ENCODE measurements at places on chromosomes 5 and 9.
A peak's percentile ranks its signal among the peaks of the same experiment; 100 is the strongest.

GRCh38 chr5:171984748-171985419, 21.6 kb downstream of the FBXW11 start:
- peak; percentile 84 for DNase-seq

DNA sequence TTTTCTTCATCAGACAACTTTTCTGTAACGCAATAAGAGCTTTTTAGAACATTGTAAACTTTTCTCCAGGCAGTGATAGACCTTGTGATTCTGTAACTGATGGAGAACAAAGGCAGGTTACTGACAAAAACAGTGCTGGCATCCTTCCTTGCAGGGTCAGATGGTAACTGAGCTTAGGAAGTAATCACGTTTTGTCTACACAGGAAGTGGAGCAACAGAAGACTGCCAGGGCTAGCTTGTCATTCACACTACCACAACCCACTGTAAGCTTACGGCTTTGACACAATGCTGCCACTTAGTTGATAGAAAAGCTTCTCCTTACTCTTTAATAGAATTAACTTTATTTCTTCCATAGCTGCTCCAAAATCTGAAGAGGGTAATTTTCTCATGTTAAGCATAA, 46.8 kb downstream of the FBN2 start:
- DNase-seq: no peak

GRCh38 chr9:110999379-110999778, 38.9 kb downstream of the LPAR1 start:
- no peak for DNase-seq

GRCh38 chr9:98907055-98907454, 36.7 kb upstream of the COL15A1 start:
- DNase-seq: no peak

DNA sequence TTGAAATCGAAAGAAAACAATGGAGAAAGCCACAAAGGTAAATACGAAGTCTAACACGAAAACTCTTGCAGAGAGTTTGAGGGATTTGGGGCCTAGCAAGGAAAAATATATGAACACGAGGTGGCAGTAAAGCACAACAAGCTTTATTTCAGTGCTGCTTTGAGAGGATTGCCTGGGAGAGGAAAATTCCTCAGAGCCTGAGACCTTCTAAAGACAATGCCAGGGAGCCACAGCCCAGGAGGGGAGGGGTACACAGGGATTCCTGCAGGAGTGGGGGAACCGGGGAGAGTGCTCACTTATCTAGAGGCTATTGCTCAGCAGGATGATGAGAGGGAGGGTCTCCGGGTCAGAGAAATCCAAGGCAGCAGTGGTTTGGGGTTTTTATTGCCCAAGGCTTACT, 134.9 kb upstream of the ADCY2 start:
- peak; percentile 9 for DNase-seq

DNA sequence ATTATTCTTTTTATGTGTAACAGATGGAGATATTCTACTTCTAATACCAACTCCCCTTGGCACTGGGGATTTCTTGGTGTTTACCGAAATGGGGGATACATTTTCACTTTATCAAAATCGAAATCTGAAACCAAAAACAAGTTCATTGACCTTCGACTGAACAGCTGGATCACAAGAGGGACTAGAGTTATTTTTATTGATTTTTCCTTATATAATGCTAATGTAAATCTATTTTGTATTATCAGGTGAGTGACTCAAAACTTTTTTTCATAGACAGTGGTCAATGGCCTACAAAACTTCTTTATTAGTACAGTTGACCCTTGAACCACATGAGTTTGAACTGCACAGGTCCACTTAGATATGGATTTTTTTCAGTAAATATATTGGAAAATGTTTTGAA, 10.2 kb downstream of the PKD2L2 start:
- no peak for DNase-seq

GRCh38 chr5:80655231-80655774, 520 bp upstream of the DHFR start:
- no peak for DNase-seq

DNA sequence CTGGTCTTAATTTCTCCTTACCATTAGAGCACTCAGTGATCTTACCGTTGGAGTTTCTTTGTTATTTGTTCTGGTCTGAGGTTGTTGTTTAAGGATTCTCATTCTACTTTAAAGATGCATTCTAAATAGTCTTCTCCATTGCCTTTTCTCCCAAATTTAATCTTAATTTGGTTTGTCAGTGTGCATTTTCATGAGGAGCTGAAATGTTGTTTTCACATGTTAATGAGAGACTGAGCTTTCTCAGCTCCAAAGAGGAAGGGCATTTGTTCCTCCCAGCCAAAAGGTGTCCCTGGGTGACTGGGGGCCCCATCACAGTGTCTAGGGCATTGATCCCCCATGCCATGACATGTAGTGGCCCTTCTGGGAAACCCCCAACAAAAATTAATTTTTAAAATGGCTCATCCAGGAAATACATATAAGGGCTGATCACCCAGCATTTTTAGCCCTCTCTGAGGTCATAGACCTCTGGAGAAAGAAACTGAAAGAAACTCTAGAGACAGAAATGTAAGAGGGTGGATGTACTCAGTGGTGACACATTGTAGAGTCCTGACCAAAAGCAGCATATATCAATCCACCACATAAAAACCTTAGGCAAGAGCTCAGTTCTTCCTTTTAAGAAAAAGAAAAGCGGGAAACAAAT, 240.4 kb upstream of the RAI14 start:
- DNase-seq: no peak

DNA sequence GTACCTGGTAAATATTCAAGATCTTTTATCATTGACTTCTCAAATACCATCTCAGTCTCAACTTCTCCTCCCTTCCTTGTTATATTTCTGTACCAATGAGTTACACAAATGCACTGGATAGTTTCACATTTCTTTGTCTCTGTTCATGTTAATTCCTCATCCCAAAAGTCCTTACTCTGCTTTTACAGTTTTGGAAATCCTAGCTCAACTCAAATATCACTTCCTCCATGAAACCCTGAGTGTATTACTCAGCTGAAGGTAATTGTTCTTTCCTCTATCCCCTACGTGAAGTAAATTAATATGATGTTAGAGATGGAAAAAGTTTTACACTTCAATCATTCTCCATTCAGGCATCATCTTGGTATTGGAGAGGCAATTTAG, 241.5 kb downstream of the TLE4 start:
- DNase-seq: no peak

DNA sequence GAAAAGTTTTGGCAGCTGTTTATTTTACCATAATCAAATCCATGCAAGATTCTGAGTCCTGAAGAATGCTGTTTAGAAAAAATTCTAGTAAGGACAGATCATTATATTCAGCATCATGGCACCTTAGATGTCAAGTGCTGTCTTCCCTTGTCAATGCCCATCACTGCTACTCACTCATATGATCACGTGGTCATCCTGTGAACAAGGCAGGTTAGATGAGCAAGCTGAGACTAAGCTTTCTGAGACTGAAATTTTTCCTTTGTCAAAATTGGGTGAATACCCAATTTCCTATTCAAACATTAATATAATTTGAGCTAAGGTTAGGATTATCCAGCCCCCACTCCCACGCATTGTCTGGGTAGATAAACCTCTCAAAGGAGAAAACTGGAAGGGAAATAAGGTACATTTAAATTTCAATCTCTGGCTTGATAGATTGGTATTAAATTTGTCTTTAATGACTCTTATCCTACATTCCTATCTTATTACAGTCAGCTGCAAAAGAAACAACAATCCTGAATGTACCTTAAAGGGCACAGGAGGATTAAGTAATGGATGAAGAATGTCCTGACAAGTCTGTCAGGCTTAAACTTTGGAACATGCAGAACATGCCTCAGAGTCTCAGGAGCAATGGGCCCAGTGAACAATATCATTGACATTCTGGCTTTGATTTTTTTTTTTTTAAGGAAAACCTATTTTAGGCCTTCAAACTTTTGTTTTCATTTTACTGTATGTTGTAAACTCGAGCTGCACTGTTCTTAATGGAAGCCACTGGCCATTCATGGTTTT, 148.7 kb upstream of the RANBP3L start:
- DNase-seq: no peak

GRCh38 chr5:94174748-94175411, 433.5 kb upstream of the POU5F2 start:
- DNase-seq: peak; percentile 28

DNA sequence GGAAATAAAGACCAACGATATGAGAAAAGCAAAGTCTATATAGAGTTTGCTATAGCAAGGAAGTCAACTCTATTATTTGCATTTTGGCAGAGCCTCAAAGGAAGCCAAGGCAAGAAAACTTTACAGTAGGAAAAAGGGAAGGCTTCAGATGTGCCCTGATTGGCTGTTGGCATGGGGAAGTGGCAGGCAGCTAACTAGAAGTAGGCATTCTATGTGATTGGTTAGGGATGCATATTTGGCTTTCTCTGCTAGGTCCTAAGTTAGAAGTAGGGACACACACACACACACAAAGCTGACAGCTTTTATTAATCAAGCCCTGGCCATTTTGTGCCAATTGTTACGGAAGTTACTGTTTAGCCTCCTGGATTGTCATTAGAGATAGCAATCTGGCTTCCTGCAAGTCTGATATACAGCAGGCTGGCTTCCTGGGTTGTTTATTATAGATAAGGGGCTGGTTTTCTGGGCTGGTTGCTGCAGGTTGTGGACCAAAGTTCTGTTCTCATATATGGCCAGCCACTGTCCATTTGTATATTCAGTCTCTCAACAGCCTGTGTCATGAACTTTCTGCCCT, 308.1 kb upstream of the GRAMD2B start:
- no peak for DNase-seq

GRCh38 chr5:169027501-169028061, 273.4 kb downstream of the SLIT3 start:
- no peak for DNase-seq

- no peak for DNase-seq
Measured at GRCh38 chr9:121302786-121303185, 34.8 kb downstream of the GSN start.

- no peak for DNase-seq
Measured at GRCh38 chr9:19690128-19690527, 98.7 kb downstream of the SLC24A2 start.

- DNase-seq: no peak
Measured at GRCh38 chr9:920927-921326, 55.5 kb upstream of the DMRT3 start.

DNA sequence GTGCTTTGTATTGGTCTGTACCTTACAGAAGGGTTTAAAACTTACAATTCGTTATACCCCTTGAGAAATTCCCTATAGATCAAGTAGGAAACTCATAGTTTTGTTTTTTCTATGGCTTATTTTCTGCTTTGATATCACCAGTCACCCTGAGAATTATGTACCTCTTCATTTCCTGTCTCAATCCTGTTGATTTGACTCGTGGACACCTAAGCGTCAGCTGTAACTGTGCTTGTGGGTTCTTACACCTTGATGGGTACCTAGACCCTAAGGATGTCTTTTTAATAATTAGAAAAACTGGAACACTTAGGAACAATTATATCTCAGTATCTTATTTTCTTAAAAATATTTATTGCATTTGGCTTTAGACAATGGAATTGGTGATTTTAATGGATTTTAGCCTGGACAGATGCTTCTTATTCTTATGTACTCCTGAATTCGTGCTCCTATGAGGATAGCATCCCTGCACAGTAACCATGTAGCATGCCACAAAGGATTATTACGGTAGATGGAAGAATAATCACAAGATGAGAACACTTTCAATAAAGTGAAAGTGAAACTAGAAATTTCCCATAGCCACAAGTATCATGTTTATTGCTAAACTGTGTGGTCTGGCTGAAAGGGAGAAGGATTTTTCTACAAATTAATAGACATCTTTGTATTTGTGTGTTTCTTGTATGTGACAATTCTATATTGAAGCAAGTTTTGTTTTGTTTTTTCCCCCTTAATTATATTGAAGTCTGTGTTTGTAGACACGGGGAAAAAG, 1920.3 kb upstream of the WWC1 start:
- DNase-seq: no peak

- DNase-seq: no peak
Measured at GRCh38 chr9:130499804-130500263, 55.1 kb downstream of the ASS1 start.

DNA sequence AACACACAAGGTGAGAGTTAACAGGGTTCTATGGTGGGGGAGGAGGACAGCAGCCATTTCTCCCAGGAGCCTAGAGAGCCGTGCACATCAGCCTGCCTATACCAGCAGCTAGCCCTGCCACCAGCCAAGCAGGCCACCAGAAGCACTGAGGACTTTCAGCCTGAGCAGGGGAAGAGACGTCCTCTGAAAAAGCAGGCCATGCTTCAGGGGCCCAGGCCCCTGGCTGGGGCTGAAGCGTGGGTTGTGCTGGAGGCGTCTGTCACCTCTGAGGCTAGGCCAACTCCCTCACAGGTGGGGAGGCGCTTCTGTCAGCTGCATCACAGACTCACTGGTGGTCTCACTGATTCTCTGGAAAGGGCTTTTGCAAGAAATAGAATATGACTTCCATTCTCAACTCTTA, 16.3 kb downstream of the FSTL4 start:
- DNase-seq: no peak

DNA sequence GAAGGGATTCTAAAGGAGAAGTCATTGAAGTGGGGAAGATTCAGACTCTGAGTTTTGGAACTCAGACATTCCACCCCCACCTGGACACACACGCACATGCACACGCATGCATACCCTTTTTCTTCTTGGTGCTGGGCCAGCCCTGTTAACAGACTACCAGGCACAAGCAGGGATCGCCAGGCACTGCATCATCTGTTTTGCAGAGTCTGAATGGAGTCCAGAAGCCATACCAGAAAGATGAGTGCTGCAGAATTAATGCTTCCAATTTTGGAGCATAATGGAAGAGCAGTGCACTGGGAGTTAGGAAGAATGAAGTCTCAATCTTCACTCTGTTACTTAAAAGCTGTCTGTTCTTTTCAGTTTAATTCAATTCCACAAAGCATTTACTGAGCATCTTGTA, 95.5 kb downstream of the PDE8B start:
- peak; percentile 57 for DNase-seq

- DNase-seq: no peak
Measured at GRCh38 chr5:75756981-75757380, 39.7 kb upstream of the POC5 start.

DNA sequence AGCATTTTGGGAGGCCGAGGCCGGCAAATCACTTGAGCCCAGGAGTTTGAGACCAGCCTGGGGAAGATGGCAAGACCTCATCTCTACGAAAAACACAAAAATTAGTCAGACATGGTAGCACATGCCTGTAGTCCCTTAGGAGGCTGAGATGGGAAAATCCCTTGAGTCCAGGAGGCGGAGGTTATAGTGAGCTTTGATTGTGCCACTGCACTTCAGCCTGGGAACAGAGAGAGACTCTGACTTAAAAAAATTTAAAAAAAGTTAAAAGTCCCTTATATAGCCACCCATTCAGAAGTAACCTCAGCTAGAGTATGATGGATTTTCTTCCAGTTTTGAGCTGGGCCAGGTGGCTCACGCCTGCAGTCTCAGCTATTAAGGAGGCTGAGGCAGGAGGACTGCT, 72.4 kb downstream of the UGCG start:
- no peak for DNase-seq

DNA sequence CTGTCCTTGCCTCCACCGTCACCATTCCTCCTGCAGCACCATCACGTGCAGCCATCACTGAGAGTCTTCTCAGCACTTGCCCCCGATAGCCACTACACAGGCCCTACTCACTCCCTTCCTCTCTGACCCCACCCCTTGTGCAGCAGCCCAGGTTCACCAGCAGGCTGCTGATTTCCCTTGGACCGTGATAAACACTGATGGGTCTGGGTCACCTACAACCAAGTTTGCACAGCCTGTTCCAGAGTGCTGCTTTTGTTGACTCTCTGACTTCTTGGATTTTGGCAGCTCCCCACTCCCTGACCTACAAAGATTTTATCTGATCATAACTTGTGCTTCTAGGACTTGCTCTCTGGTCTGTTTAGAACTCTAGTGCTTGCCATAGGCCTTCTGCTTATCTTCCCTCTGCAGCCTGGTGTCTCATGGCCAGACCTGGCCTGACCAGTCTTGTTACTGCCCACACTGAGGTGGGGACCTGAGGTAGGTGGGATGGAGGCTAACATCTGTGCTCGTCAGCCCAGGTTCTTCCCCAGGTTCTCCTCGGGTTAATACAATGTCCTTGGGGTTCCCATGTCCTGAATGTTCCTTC, 109.3 kb downstream of the TARS1 start:
- DNase-seq: no peak

All from fibroblast of skin of left quadriceps (primary cell).